ENCODE measurements at places on chromosomes 3 and 15.

GRCh38 chr15:95940431-95940985 lies 390.0 kb upstream of the NR2F2 start:
- DNase-seq: no peak

DNA sequence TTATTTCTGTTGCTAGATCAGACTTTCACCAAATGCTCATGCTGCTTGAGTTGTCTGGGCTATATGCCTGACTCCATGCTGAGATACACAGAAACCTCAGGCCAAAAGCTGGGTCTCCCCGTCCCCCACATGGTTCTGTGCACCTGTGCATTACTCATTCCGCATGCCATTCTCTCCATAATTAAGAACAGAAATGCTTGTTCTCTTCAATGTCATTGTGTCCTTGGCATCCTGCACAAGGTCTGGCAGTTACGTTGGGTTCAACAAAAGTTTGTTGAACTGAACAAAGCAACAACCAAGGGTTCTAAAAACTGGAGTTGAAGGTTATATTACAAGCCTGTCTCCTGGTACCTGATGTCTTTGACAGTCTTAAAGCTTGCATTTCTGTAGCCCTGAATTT lies 177.5 kb downstream of the FNDC3B start:
- no peak for DNase-seq

DNA sequence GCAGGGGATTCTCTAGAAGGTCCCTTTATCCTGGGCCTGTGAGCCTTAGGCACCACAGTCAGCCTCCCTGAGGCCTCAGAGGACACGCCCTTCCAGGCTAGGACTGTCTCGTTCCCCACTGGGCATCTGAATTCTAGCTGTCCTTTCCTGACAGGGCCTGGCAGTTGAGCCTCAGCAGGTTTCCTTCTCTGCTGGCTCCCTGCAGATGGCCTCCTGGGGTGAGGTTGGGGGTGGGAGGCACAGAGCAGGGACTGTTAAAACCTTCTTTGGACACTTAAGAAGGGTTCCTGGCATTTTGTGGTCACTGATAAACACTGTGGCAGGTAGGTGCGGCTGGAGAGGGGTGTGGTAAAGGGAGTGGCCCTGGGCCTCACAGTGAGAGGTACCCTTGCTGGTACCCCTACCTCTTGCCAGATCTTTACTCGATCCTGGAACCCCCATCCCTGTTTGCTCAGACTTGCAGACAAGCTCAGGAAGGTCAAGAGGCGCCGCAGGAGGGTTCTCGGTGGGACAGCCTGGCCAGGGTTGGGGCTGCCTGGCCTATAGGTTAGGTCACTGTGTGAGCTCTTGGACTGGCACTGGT lies 8.5 kb downstream of the CLK3 start:
- DNase-seq: no peak

GRCh38 chr3:127257351-127257750 lies 30.5 kb downstream of the PRR20G start:
- DNase-seq: no peak

- DNase-seq: no peak
Observed at GRCh38 chr15:60086681-60087429, 82.7 kb downstream of the FOXB1 start.

GRCh38 chr3:61771976-61772375 lies 210.6 kb downstream of the PTPRG start:
- DNase-seq: no peak

- no peak for DNase-seq
Observed at GRCh38 chr15:62549345-62549970, 384.4 kb upstream of the C2CD4B start.

GRCh38 chr3:75171630-75172230 lies 492.4 kb upstream of the FRG2C start:
- DNase-seq: no peak

- DNase-seq: no peak
Observed at GRCh38 chr15:40937762-40938535, 8.8 kb downstream of the DLL4 start.

GRCh38 chr3:61015859-61016258 lies 235.4 kb downstream of the FHIT start:
- no peak for DNase-seq

DNA sequence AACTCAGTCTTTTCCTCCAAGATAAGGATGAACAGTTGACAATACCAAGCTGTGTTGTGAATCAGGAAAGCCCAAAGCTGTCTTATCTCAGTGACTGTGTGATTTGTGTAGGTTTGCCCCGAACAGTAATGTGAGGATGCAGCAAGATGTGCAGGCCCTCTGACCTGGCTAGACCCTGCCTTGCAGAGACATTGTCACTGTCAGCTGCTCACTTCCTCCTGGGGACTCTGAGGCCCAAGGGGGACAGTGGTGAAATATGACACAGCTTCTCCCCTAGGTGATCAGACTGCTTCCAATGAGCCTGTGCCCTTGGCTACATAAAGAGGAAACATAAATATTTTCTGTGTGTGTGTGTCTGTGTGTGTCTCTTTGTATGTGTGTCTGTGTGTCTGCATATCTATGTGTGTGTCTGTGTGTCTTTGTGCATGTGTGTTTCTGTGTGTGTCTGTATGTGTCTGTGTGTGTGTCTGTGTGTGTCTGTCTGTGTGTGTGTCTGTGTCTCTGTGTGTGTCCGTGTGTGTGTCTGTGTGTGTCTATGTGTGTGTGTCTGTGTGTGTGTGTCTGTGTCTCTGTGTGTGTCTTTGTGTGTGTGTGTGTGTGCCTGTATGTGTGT lies 21.7 kb downstream of the LRRK1 start:
- no peak for DNase-seq

All from NCI-H2029 (cell line).